Activated CD4-positive, alpha-beta T cell treated with anti-CD3 and anti-CD28 coated beads, Interleukin-2, Interleukin-6, amounts not matched to agents 100 ng/mL and 50 ng/mL, durations not matched to agents 16 hours and 8 hours (primary cell): ENCODE measurements at places on chromosomes 6 and 20.

DNA sequence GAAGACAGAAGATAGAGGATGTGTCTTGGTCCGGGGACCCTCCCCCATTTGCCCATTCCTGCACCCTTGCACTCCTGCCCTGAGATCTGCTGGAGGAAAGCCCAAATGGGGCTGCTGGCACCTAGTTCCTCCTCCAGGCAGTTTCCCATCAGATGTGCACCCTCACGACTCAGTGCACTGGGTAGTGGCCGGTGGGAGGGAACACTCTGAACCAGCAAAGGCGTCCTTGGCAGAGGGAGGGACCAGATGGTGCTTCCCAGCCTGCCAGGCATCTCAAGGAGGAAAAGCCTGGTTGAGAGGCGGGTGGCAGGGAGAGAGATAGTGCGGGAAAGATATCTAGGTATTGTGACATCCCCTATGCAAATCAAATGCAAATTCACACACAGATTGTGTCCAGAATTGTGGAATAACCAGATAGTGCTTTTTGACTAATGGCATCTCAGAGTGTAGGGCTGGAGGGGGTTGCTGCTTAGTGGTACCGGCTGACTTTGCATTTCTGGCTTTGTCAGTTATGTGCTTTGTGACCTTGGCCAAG, 19.5 kb downstream of the TMEM151B start:
- no peak for DNase-seq

DNA sequence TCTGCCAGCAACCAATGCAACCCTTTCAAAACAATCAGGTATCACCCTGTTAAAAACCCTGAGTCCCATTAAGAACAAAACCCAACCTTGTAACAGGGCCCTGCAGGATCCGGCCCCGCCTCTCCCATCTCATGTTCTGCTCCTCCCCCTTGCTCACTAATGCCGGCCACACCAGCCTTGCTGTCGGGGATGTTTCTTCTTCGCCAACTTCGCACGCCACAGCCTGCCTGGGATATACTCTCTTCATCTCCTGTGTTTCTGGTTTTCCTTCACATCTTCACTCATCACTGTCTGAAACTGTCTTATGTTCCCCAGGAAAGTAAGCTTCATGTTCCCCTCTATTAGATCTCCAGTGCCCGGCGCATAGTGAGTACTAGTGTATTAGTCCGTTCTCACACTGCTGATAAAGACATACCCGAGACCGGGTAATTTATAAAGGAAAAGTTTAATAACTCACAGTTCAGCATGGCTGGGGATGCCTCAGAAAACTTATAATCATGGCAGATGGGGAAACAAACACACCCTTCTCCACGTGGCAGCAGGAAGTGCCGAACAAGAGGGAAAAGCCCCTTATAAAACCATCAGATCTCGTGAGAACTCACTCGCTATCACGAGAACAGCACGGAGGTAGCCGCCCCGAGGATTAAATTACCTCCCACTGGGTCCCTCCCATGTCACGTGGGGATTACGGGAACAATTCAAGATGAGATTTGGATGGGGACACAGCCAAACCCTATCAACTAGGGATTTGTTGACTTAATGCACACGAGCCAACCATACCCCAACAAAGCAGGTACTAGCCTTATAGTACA, 5.1 kb downstream of the TP53RK start:
- no peak for DNase-seq

GRCh38 chr20:53253668-53254067, 281.5 kb downstream of the TSHZ2 start:
- no peak for DNase-seq

GRCh38 chr20:51639206-51639832, 96.8 kb upstream of the NFATC2 start:
- DNase-seq, result peak; percentile 74

DNA sequence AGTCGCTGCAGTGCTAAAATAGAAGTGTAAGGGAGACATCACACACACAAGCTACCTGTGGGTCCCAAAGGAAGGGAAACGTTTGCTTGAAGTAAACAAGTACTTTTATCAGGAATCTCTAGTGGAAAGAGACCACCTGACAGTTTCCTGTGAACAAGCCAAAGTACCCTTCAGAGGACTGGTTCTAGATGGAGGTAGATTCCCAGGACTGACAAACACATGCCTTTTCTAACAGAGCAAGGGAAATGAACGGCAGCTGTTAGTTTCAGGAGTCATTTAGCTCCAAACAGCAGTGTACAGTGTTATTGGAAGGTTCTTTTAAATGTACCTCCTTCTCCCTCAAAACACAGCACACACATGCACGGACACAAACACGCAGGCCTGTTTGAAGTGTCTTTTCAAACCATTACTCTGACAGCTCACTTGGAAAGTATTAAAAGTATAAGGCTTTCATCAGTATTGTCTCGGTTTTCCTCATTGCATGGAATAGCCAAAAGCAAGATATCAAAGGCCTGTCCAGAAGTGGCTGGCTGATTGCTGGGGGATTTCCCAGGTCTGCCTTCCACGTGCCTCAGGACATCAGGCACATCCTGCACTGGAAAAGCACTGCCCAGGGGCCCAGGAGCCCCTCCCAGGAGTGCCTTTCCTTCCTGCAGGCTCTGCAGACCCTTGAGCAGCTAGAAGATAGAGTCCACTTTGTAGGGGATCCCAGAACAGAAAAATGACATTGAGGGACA, 393.2 kb upstream of the SOX4 start:
- no peak for DNase-seq

DNA sequence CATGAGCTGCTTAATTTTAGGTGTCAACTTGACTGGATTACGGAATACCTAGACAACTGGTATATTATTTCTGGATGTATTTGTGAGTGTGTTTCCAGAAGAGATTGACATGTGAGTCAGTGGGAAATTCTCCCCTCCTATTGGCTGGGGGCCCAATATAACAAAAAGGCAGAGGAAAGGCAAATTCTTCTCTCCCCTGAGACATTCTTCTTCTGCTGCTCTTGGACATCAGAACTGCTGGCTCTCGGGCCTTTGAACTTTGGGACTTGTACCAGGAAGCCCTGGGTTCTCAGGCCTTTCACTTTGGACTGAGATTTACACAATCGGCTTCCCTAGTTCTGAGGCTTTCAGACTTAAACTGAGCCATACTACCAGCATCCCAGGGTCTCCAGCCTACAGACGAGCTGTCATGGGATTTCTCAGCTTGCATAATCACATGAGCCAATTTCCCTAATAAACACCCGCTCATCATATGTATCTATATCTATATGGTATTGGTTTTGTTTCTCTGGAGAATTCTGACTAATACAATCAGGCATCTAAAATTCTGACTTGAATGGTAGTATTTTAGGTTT, 7.6 kb upstream of the BTN3A3 start:
- DNase-seq, result no peak

- DNase-seq, result peak; percentile 60
These were observed 1.4 kb downstream of the ELOVL5 start for GRCh38 chr6:53347250-53347920.

- peak; percentile 18 for DNase-seq
These were observed 680 bp upstream of the MTCH1 start for GRCh38 chr6:36986704-36987047.

DNA sequence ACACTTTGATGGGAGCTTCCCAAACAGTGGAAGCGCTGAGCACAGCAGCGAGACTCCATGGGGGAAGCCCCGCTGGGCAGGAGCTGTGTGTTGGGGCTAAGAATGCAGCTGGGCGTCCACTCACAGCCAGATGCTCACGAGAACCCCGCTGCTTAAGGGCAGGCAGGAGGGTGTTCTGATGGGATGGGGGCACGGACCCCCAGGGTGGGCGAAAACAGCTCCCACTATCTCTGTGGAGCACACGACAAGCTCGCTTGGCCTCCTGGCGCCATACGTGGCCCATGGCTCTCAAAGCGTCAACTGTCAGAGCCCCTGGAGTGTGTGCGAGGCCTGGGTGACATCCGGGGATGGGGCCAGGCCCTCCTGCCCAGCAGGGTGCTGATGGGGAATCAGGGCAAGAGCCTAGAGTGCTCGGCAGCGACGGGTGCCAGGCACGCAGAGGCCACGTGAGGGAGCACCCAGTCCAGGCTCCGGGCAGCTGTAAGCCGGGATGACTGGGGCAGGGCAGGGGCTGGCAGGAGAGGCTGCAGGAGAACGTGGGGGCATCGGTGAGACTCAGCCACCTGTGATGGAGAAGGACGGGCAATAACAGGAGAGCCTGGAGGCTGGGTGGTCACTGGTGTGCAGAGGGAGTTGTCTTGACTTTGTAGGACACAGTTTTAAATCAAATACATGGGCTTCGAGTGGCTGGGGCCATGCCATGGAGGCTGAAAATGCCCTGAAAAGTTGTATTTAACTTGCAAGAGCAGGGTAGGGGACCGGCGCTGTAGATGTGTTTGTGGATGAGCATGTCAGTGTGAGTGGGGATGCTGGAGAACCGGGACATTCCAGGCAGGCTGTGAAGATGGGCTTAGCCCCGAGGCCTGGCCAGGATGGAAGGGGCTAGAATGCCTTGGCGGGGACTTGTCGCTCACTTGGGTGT, 27.3 kb downstream of the PYGB start:
- DNase-seq, result no peak

DNA sequence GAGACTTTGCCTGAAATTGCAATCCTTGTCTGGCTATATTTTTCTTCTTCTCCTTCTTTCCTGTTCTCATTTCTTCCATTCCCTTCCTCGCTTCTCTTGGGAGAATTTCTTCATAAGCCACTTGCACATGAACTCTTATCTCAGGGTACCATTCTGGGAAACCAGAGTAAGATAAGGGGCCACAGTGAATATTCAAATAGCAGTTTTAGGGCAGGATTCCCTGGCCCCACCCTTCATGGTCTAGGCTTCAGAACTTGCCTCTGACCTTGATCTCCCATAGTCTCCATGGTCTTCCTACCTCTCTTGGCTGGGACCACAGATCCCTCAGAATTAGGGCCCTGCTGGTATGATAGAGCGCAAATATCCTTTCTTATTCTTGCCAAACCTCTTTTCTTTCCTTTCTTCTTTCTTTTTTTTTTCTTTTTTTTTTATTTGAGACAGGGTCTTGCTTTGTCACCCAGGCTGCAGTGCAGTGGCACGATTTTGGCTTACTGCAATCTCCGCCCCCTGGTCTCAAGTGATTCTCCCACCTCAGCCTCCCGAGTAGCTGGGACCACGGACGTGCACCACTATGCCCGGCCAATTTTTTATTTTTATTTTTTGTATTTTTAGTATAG, 123.0 kb upstream of the CITED2 start:
- DNase-seq, result no peak
